ENCODE measurements at places on chromosomes 3 and 15.

DNA sequence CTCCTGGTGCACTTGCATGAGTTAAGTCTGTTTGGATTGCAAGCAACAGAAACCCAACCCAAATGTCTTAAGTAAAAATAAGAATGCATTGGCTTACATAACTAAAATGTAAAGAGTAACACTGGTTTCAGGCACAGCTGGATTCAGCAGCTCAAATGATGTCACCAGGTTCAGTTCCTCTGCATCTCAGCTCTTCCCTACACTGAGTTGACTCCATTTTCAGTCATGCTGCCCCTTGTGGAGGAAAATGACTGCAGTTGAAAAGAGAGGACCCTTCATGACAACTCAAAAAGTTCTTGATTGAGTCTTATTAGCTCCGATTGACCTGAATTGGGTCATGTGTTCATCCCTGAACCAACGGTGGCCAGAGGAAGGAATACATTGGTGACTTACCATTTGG lies 138.5 kb upstream of the ABI3BP start:
- DNase-seq, result no peak

- peak; percentile 35 for DNase-seq
These were observed 119.8 kb downstream of the ADCY5 start for GRCh38 chr3:123328851-123329635.

DNA sequence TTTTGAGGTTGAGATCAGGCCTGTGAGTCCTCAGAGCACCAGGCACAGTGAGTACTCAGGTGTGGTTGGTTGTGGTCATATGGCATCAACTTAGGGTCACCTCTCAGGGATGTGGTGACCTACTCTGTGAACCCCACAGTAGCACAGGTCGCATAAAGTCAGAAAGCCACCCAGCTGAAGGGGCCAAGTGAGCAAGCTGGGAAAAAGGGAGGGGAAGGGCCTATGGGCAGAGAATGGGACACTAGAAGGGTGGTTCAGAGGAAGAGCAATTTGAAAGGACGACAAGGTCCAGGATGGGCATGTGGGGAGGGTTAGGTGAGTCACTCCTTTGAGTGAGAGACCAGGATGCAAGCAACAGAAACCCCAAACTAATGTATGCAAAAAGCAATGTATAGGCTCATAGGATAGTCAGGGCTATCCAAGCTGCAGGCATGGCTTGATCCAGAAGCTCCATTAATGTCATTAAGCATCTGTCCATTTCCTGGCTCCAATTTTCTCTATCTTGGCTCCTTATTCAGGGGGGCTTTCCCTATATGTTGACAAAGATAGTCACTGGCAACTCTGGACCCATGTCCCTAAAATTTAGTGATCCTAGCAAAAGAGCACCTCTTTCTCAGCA lies 33.5 kb downstream of the HMCES start:
- no peak for DNase-seq

- peak; percentile 63 for DNase-seq
These were observed at the start of gene PYGO1 for GRCh38 chr15:55588070-55588814. Gene PYGO1, minus strand, starts transcription at chr15:55588345. Its CDS starts 462 bp downstream, at chr15:55587883.

DNA sequence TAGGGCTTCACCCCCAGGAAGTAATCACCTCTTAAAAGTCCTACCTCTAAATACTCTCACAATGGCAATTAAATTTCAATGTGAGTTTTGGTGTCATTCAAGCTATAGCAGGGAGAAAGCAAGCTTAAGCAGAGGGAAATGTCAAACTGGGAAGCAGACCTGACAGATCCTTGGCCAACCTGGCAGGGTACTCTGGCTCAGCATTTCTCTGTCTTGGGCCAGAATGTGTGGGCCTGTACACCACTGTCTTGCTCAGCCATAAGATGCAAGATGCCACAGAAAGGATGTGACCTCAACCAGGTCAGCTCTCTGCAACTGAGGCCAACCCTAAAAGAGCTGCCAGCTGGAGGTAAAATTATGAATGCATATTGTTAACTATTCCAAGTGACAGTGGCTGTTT lies 130.6 kb upstream of the CMC1 start:
- DNase-seq, result no peak

- DNase-seq, result peak; percentile 5
These were observed 59.0 kb downstream of the DPPA2 start for GRCh38 chr3:109257269-109257668.

DNA sequence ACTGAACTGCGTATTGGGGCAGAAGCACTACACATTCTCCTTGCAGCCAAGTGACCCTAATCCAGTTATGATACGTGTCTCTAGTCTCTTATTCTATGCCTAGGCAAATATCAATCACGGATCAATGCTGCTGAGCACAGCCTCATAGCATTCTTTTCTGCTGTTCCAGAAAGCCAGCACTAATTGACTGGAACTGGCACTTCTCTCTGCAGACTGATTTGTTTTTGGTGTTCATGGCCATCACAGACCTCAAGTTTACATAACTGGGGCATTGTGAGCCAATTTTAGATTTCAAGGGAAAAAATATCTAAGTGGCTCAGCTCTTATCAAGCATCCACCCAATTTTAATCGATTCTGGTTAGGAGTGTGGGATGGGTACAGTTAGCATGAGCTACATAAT lies 37.9 kb downstream of the GLDN start:
- no peak for DNase-seq

GRCh38 chr3:99212969-99213368 lies 311.5 kb upstream of the DCBLD2 start:
- no peak for DNase-seq

DNA sequence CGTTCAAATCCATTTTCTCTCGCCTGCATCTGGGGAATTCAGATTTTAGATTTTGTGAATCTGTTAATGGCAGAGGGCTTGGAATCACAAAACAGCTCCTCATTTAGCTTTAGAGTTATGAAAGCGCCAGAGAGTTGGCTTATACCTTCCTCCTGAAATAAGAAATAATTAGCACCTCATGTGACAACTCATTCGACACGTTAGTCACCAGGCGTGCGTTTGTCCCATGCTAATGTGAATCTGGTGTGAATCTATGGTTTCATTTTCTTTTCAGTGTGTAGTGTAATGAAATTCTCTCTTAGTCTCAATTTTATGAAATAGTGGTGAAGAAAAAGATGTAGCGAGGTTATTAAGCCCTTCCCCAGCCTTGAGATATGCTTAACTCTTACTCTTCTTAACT lies 89.4 kb downstream of the EDEM1 start:
- DNase-seq, result no peak

GRCh38 chr15:70517194-70517590 lies 246.2 kb downstream of the UACA start:
- no peak for DNase-seq

DNA sequence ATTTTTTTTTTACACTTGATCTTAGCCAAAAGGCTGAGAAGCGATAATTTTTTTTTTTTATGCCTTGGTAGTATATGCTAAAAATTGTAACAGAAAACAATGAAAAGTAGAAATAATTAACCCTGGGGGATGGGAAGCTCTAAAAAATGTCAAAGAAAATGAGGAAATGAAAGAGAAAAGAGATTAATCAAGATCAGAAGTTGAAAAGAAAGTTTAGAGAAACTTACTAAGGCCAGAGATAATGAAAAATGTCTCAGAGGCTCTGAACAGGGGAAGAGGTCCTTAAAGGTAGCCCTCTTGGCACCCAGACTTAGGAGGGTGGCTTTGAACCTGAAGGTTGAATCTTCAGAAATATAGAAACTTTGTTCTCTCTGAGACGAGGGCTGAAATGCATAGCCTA lies 58.6 kb upstream of the ZBED2 start:
- DNase-seq, result no peak

DNA sequence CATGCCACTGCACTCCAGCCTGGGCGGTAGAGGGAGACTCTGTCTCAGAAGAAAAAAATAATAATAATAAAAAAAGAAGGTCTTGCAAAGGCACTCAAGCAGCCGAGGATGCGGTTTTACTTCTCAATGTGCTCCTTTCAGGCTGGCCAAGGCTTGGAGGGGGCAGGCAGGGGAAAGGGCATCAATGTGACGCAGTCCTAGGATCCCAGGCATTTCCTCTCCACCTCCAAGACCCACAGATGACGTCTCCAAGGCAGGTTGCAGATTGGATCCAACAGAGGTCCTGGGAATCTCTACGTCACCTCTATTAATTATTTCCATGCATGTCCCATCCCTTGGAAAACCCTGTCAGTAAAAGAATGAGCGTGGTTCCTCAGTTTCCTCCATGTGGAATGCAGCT lies 56.2 kb downstream of the FAM43A start:
- no peak for DNase-seq

- DNase-seq, result no peak
These were observed 32.6 kb downstream of the ITGA11 start for GRCh38 chr15:68399096-68400065.

- no peak for DNase-seq
These were observed 55.9 kb upstream of the PIK3CB start for GRCh38 chr3:138890555-138891187.

- no peak for DNase-seq
These were observed 4.2 kb downstream of the CCDC71 start for GRCh38 chr3:49161808-49162530.

GRCh38 chr15:51405693-51406523 lies 64.5 kb downstream of the GLDN start:
- no peak for DNase-seq

- DNase-seq, result peak; percentile 73
These were observed 36.0 kb upstream of the COLQ start for GRCh38 chr3:15557511-15557946.

DNA sequence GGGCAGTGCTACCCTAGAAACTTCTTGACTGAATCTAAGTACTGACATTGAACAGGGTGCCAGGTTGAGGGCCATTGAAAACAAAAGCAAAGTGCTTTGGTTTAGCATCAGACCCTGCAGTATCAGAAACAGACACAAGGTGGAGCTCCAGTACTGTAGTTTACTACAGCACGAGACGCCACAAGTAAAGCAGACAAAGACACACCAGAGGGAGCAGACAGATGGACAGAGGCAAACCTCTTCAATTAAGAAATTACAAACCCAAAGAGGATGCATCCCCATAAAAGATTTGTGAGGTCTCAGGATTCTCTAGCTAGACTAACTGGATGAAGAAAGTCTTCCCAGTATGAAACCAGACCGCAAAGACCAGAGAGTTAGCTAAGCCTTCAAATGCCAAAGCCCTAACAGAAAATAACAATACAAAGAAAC lies 16.6 kb downstream of the TOP2B start:
- DNase-seq, result peak; percentile 77

GRCh38 chr3:175093748-175094147 lies 234.6 kb downstream of the NAALADL2 start:
- no peak for DNase-seq

DNA sequence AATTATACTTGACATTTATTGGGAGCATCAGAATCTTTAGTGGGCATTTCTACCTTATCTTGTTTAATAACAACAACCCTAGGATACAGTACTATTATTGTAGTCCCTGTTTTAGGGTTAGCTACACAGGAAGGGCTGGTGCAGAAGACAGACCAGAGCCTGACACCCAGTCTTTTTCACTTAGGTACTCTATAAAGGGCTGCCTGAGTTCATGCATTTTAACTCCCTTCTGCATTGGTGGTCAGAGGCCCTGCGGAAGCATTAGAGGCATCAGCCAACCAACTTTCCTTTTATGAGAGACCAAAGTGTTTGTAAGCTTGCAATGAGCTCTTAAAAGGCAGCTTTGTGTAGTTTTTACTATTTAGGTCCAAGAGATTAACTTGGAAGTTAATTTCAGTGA lies 105.4 kb downstream of the PLCL2 start:
- no peak for DNase-seq
